ENCODE measurements at places on chromosomes 16 and 17.
A peak's percentile ranks its signal among the peaks of the same experiment; 100 is the strongest.

DNA sequence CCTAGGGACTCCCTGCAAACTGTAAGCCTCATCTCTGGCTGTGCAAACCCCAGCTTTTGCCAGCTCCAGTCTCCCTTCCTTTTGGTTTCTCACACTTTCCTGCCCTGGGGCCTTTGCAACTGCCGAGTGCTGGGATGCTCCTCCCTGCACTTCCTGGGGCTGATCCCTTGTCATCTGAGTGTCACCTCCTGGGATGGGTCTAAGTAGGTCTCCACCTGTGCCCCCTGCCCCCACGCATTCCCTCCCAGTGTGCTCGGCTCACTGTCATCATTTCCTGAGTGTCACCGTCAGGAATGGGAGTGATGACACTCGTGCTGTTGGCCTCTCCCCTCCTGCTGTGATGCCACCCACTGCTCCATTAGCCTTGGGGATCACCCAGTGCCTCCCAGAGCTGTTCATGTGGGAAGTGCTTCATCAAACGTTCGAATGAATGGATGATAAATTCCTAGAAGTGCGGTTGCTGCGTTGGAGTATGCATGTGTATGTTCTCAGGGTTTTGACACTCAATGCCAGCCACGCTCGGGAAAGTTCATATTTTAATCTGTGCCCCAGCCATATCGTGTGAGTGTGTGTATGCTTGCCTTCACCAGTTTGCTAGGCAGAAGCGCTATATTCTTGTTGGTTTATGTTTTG is 189.9 kb downstream of the NTN1 start:
- no peak for DNase-seq

- no peak for DNase-seq
Measured at GRCh38 chr17:4530799-4531730, 24.1 kb downstream of the MYBBP1A start.

DNA sequence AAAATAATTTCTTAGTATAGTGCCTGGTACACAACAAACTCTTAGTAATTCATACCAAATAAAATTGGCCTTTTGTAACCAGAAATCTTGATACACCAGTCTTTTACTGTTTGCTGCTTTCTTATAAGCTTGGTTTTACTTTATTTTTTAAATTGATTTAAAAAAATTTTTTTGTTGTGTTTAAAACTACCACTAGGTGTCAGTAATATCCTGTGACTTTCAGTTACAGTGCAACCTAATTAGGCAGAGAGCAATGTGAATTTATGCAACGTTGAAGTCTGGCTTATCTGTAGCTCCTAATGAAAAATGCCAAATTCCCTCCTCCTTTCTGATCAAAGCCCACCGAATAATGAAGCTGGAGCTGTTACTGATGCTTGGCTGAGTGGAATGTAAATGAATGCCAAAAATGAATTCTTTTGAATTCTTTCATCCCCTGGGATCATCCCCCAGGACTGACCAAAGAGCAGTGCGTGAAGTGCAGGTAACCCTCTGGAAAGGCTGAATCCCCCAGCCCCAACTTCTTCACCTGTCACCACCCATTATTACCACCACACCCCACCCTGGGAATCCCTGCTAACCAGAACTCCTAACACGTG is 3.8 kb downstream of the ERCC4 start:
- no peak for DNase-seq

- no peak for DNase-seq
Measured at GRCh38 chr16:69839240-69839688, 77.1 kb downstream of the WWP2 start.

GRCh38 chr17:35641032-35641431 is 53.9 kb downstream of the AP2B1 start:
- DNase-seq, result no peak

DNA sequence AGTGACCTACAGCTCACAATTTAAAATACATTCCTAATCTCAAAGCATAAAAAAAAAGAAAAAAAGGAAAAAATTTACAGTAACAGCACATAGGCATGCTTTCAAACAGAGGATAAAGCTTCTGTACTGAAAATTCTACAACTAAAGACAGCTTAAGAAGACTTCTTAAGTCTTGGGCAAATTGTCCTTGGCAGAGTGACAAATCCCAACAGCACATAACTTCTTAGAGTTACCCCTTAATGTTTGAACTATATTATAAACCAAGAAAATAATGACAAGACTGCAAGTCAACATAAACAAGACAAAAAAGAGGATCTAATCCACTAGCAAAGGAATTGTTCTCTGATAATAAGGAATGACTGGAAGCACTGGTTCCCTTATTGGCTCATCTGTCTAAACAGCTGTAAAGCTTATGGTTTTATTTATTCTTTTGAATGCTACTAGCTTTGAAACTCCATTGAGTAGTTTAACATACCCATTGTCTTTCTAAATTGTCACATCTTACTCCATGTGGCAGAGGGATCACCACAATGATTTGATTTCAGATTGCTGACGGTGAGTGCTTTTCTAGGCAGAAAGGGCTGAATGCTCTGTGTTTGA is 1576.8 kb upstream of the GOT2 start:
- DNase-seq, result no peak

GRCh38 chr16:22252317-22252716 is 44.9 kb upstream of the POLR3E start:
- no peak for DNase-seq

- DNase-seq, result no peak
Measured at GRCh38 chr17:59366040-59366757, 34.7 kb downstream of the YPEL2 start.

- no peak for DNase-seq
Measured at GRCh38 chr17:47879028-47879585, 16.9 kb upstream of the SP2 start.

GRCh38 chr17:68710035-68710780 is 109.0 kb upstream of the FAM20A start:
- no peak for DNase-seq

DNA sequence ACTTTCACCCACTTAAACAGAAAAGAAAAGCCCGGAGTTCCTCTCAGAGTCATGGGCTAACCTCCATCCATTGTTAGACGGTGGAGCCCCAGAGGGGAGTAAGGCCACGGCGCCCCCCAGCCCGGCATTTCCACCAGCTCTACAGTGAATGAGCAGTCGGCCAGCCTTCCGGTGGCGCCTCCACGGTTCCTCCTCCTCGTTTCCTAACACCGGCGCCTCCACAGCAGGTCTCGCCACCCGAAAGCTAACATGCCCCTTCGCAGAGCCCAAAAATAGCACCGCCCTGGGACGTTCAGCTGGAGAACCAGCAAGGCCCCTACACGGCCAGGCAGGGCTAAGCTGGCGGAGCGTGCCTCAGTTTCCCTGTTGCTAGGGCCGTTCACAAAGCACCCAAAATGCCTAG is 858 bp downstream of the MMD start:
- DNase-seq, result no peak

- no peak for DNase-seq
Measured at GRCh38 chr17:71315568-71315967, 805.3 kb upstream of the SOX9 start.

- DNase-seq, result no peak
Measured at GRCh38 chr16:78134944-78135619, 35.6 kb downstream of the WWOX start.

- DNase-seq, result peak; percentile 71
Measured at GRCh38 chr16:3443108-3444031, at the start of the genes NAA60 and ZNF597. Gene NAA60 (plus strand): TSS chr16:3443680. CDS start chr16:3476228, 32,548 bp downstream. Gene ZNF597 (minus strand): TSS chr16:3443504. CDS start chr16:3443153, 351 bp downstream.

GRCh38 chr17:61904094-61904710 is 23.6 kb downstream of the INTS2 start:
- no peak for DNase-seq

DNA sequence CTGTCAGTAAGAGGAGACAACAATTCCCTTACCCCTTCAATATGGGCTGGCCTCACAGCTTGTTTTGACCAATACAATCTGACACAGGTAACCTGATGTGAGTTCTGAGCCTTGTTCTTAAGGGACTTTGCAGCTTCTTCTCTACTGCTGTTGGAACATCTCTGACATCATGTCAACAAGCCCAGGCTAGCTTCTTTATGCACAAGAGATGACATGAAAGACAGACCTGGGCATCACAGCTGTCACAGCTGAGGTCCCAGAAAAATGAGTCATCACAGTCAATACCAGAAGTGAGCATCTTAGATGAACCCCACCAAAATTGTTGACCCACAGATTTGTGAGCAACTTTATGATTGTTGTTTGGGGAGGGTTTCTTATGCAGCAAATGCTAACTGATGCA is 431.7 kb upstream of the PSMD7 start:
- no peak for DNase-seq

DNA sequence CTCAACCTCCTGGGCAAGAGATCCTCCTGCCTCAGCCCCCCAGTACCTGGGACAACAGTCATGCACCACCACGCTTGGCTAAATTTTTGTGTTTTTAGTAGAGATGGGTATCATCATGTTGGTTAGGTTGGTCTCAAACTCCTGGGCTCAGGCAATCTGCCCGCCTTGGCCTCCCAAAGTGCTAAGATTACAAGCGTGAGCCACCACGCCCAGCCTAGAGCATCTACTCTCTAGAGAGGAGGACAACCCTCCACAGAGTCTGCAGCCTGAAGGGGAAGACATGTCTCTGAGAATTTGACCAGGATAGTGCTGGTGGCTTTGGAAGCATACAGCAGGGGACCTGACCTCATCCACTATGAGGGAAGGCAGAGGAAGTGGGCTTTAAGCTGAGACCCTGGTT is 4.7 kb upstream of the GRB2 start:
- DNase-seq, result no peak

DNA sequence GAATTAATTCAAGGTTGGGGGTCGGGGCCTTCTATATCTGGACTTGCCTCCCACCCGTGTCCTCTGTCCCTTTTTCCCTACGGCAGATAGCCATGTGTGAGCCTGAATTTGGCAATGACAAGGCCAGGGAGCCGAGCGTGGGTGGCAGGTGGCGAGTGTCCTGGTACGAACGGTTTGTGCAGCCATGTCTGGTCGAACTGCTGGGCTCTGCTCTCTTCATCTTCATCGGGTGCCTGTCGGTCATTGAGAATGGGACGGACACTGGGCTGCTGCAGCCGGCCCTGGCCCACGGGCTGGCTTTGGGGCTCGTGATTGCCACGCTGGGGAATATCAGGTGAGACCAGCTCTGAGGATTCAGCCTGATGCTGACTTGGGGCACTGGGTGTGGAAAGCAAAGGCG is 365 bp downstream of the AQP8 start:
- no peak for DNase-seq

GRCh38 chr16:49755313-49755620 is 100.6 kb downstream of the ZNF423 start:
- no peak for DNase-seq

DNA sequence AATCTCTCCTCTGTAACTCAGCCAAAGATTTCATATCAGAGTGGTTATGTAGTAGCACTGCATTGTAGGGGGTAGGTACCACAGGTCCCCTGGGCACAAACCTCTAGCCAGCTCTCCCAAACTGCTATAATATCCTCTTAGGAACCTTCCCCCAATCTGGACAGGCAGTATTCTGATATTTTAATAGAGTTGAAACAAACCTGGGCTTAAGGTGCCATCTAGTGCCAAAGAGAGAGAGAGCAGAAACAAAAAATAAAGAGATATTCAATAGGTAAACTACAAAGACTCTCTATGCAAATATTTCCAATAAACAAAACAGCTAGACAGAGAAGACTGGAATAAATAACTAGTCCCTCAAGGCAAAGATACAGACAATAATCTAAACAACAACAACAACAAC is 1070.0 kb downstream of the CDH11 start:
- DNase-seq, result no peak

DNA sequence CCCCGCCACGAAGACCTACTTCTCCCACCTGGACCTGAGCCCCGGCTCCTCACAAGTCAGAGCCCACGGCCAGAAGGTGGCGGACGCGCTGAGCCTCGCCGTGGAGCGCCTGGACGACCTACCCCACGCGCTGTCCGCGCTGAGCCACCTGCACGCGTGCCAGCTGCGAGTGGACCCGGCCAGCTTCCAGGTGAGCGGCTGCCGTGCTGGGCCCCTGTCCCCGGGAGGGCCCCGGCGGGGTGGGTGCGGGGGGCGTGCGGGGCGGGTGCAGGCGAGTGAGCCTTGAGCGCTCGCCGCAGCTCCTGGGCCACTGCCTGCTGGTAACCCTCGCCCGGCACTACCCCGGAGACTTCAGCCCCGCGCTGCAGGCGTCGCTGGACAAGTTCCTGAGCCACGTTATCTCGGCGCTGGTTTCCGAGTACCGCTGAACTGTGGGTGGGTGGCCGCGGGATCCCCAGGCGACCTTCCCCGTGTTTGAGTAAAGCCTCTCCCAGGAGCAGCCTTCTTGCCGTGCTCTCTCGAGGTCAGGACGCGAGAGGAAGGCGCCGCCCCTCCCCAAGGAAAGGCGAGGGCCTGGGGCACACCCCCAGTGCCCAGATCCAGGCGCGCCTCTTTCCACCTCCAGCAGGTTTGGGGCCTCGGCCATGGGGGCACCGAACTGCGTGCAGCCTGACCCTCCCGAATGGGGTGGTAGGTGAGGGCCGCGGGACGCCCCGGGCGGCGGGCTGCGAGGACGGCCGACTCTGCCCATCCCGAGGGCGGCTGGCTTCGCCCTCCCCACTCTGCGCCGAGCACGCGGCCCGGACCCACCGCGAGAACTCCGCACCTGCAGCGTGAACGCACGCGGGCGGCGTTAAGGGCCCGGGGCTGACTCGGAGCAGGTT is 664 bp downstream of the HBQ1 start:
- DNase-seq, result no peak

DNA sequence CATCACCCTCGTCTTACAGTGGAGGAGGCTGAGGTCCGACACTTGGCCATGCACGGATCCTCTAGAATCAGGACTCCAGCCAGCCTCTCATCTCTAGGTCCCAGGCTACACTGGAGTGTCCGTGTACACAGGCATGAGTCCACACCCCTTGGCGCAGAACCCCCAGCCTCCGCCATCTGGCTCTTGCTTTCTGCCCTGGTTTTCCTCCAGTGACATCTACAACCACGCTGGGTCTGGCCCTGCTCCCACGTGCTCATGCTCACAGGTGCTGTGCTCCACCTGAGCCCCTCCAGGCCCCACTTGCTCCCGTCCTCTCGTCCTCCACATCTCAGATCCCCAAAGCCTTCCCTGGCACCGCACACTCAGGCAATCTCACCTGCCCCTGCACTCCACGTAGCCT is 260.8 kb downstream of the ENGASE start:
- DNase-seq, result peak; percentile 20

GRCh38 chr17:2419486-2419885 is 18.6 kb upstream of the MNT start:
- no peak for DNase-seq

- no peak for DNase-seq
Measured at GRCh38 chr17:11935734-11936406, 61.4 kb downstream of the ZNF18 start.
